ENCODE measurements at places on chromosomes 3 and 15.

DNA sequence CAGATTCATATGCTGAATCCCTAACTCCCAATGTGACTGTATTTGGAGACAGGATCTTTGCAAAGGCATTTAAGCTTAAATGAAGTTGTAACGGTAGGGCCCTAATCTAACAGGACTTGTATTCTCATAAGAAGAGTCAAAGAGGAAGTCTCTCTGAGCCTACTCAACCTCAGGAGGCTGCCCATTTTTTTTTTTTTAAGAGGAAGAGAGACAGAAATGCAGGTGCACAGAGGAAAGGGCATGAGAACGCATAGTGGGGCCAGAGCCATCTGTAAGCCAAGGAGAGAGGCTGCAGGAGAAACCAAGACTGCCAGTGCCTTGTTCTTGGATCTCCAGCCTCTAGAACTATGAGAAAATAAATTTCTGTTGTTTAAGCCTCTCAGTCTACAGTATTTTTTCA lies 28.4 kb downstream of the ZNF860 start:
- no peak for DNase-seq

- no peak for DNase-seq
These were observed 498 bp upstream of the ARNT2 start for GRCh38 chr15:80403712-80404056.

DNA sequence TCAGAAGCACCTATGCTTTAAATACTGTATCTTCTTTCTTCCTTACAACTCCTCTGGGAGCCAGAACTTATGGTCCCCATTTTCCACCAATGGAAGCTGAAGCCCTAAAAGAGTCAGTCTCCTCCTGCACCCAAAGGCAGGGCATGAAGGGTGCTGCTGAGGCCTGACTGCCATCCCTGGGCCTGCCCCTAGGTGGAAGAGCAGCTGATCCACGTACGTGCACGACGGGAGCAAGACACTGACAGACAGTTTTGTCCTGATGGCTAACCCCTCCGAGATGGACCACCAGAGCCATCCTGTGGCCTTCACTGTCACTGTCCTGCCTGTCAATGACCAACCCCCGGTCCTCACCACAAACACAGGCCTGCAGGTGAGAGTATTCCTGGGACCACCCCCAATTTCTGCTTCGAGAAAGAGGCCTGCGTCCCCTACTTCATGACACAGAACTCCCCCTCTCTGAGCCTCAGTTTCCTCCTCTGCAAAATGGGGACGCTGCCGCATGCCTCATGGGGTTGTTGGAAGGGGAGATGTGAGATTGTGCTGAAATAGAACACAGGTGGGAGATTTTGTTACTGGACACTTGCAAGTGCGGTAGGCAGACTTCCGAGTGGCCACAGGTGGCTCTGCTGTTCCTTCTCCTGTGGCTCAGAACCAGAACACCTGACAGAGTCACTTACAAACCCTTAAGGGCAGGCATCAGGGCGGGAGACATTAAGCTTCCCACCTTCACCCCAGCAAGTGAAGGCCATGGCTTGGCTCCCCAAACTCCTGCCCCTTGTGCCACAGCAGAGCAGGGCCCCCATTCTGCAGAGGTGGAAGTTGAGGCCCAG lies 175.4 kb downstream of the TBC1D2B start:
- DNase-seq: no peak

DNA sequence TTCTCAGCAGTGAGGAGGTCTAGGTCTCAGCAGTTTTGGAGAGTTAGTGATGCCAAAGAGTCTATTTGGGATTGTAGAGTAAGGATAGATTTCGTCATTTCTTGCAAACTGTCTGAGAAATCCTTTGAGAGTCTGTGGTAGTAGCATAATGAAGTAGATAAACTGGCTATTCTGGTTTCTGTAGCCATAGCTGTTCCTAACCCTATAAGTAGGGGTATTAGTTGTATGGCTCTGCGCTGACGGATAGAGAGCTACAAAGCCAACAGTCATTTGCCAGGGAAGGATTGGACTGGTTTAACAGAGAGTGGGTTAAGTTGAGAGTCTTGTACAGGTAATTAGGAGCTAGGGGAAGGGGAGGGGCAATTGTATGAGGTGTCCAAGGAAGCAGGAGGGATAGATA lies 50.6 kb downstream of the KLHDC8B start:
- no peak for DNase-seq

DNA sequence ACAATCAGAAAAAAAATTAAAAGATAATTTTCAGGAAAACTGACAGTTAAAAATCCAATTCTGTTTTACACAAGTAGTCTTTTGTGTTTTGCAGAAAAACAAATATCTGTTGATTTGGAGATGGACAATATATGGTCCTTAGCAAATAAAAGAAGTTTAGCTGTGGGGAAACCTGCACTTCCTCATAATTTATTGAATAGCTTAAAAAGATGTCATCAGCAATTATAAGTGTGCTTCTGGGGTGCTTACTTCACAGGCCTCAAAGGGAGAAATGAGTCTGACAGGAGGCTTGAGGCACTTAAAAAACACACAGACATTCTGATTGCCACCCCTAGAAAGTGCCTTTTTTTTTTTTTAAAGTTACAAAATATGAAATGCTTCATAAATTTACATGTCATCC lies 31.6 kb upstream of the CERS3 start:
- no peak for DNase-seq

GRCh38 chr15:28977377-28978010 lies 91.7 kb downstream of the APBA2 start:
- DNase-seq: no peak

GRCh38 chr15:84666373-84666772 lies 8.4 kb upstream of the NMB start:
- no peak for DNase-seq

DNA sequence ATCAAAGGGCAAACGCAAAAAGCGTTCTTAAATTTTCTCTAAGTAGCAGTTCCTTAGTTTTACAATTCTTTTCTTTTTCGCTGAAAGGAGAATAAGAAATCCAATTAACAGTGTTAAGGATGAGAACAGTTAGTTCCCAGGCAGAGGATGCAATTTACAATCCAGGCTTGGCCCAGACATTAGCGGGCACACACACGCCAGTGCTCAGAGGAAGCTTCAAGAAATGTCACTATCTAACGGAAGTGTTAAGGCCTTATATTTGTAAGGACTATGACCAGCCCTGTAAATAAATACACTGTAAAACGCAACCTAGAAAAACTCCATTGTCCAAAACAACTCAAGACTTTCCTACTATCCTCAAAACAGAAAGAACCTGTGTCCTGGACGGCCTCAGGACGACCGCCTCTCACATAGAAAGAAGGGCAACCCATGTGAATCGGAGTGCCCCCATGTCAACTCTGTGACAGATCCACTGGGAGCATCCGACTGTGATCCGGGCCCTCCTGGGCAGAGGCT lies 1.3 kb downstream of the ACAP2 start:
- no peak for DNase-seq

- no peak for DNase-seq
These were observed 550.5 kb upstream of the GBE1 start for GRCh38 chr3:82311901-82312300.

- DNase-seq: no peak
These were observed 80.6 kb downstream of the MEIS2 start for GRCh38 chr15:37019479-37020433.

- no peak for DNase-seq
These were observed 46.4 kb upstream of the TFRC start for GRCh38 chr3:196128172-196128843.

GRCh38 chr15:67799801-67800205 lies 25.5 kb upstream of the SKOR1 start:
- DNase-seq: no peak

DNA sequence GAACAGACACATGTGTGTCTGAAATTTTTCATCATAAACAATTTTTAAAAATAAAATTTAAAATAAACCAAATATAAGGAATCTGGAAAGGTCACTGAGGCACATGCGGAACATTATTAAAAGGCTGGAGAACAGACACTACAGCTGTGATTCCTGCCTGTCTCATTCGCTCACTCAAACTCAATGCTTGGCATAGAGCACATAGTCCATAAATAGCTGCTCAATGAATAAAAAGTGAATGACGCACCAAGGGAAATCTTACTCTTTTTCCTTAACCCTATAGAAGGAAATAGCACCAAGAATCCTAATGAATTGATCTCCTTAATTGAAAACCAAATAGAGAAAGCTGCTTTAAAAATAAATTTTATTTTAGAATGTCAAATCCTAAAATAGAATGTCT lies 98.4 kb downstream of the FSIP1 start:
- DNase-seq: no peak

DNA sequence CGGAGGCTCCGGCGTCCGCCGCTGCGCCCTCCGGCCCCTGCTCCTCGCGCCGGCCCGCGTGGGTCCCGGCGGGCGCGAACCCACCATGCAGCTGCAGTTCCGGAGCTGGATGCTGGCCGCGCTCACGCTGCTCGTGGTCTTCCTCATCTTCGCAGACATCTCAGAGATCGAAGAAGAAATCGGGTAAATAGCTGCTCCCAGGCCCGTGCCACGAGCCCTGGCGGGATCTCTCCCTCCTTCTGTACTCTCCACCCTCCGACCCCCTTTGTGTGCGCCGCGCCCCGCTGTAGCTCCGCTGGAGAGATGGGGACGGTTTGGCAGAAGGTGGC lies 263 bp downstream of the ST8SIA2 start:
- no peak for DNase-seq

GRCh38 chr3:48238531-48239085 lies 2.3 kb upstream of the ZNF589 start:
- no peak for DNase-seq

DNA sequence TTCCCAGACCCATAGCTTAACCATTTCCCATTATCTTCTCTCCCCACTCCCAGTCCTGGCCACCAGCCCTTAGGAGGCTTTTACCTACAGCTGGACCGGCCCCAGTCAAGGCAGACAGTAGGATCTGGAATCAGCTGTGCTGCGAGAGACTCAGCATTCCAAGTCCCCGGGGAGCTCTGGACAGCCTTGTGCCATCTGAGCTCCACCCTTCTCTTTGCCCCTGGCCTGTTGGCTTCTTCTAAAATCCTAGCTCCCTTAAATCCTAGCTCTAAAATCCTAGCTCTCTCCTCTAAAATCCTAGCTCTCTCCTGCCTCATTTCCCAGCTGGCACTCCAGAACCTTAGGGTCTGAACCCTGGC lies 21.3 kb downstream of the MEGF11 start:
- DNase-seq: no peak

DNA sequence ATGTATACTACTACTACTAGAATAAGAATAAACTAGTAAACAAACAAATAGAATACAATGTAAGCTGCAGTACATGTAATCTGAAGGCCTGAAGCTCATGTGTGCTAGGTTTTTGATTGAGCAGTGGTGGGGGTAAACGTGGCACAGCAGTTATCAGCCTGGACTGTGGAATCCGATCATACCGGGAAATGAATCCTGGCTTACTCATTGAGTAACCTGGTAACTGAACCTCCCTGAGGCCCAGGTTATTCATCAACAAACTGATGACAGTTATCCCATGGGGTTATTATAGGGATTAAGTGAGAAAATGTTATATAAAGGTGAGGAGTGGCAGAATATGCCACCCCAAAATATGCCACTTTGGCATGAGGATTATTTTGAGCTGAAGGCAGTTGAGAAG lies 339.1 kb downstream of the FHIT start:
- no peak for DNase-seq

DNA sequence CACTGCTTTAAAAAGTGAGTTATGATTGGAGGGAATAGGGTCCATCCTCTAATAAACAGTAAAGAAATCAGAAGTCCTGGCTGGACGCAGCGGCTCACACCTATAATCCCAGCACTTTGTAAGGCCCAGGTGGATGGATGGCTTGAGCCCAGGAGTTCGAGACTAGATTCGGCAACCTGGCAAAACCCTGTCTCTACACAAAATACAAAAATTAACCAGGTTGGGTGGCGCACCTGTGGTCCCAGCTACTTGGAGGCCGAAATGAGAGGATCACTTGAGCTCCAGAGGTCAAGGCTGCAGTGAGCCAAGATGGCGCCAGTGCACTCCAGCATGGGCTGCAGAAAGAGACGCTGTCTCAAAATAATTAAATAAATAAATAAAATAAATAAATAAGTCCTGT lies 171.2 kb downstream of the POTEB3 start:
- DNase-seq: no peak

DNA sequence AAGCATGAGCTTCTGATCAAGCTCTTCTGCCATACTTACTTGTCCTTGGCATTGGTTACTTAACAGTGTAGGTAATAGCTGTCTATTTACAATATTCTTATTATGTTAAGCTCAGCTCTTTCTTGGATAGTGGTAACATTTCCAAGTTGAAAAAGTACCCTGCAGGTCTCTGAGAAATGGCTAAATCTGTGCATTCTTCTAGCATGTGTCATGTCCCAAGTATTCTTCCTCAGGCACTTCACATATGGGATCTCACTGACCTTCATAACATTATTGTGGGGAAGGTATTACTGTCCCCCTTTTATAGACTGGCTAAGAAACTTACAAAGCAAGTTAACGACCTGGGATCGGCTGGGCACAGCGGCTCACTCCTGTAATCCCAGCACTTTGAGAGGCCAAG lies 236.1 kb downstream of the RORA start:
- no peak for DNase-seq

DNA sequence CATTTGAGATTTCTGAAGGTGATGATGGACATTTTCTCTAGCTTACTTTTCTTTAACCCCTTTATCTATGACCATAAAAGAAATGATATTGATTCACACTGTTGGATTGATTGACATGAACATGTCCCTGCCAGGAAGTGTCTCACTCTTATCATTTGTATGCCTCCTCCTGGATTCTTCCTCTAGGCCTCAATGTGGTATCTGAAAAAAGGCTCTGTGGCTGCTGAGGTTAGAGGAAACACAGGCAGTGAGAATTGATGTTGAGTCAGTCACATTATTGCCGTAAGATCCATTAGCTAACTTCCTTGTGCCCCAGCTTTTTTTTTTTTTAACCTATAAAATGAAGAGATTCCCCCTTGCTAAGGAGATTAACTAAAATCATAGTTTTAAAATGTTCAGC lies 8.0 kb upstream of the THRB start:
- no peak for DNase-seq

DNA sequence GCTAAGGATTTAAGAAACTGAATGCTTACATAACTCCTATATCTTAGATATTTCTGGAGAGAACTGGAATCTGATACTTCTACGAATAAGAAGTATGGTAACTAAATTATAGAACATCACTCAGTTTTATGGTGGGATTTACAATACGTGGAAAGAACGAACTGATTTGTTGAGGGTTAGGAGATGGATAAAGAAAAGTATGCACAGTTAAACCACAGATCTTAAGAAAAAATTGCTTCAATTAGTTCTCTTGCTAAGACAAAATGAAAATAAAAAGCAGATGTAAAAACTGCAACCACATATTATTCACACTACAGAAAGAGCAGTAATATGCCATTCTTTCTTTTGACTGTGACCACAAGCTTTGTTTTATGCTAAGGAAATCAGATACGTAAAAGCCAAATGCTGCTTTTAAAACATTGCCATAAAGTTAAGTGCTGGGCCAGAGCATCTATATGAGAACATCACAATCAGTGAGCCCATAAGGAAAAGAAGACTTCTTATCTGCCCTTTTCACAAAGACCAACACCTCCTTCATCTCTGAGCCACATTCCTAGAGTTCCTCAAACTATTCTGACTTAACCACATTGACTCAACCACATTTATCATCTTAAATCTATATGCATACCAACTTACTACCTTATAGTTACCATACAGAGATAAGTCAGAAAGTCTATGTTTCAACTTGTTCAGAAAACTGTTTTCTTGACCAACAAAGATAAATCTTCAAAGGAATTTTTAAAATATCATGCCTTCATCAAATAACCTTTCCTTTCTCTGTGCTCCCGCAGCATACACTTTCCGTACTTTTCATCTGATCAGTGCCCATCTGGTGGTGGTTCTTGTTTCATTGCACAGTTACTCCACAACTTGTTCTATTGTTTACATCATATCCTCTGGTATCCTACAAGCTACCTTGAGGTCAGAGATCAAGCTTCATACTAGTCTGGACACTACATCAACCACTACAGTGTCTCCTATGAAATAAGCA lies 61.7 kb downstream of the FSIP1 start:
- DNase-seq: no peak

GRCh38 chr3:127056976-127057375 lies 74.1 kb downstream of the PLXNA1 start:
- no peak for DNase-seq

Data from effector CD8-positive, alpha-beta T cell (primary cell).